ENCODE measurements at places on chromosomes 4 and X.

GRCh38 chr4:39023059-39023458, 9.2 kb downstream of the TMEM156 start:
- no peak for DNase-seq

GRCh38 chr4:39324897-39325613, 41.1 kb downstream of the RFC1 start:
- DNase-seq = no peak

DNA sequence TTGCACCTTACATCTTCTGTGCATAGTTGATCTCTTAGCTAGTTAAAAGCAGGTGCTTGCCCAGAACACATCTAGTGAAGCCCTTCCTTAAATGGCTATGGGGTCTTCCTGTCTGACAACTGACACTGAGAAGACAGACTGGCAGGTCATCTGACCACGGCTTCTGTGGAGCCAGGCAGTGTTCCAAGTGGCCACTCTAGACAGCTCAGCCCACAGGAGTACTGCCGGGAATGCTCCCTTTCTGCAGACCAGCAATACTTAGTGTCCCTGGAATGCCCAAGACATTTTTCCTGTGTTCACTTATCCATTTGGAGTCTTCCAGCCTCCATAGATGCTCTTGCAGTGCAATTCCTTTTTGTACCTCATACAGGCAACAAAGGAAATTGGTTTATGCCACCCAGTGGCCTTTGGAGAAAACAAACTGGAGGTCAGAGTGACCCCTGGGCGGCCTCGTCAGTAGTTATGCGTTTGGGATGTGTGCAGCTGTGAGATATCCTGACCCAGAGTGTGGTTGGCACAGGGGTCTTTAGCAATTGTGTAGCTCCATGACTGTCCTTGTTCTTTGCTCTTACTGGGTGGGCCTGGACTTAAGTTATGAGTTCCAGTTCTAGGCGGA, 335.5 kb downstream of the ARHGAP10 start:
- DNase-seq = no peak

- DNase-seq = no peak
Observed at GRCh38 chr4:4759883-4760282, 99.6 kb upstream of the MSX1 start.

- DNase-seq = no peak
Observed at GRCh38 chr4:121198251-121198650, 34.1 kb upstream of the TNIP3 start.

DNA sequence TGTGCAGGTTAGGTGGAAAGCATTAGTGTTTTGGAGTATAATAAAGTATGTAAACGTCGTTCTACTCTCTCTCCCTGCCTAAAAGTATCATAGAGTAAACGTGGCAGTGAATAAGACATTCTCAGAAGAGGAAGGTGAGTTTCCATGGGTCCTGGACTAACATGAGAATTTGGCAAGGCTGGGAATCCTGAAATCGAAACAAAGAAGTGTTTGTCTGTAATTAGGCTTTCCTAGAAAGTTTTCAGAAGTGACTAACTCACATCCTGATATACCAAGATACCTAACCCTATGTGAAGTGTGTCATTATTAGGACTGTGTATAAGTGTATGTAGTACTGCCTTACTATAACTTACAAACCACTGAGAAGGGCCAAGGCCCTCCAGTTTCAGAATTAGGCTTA, 50.7 kb upstream of the MAOA start:
- no peak for DNase-seq

DNA sequence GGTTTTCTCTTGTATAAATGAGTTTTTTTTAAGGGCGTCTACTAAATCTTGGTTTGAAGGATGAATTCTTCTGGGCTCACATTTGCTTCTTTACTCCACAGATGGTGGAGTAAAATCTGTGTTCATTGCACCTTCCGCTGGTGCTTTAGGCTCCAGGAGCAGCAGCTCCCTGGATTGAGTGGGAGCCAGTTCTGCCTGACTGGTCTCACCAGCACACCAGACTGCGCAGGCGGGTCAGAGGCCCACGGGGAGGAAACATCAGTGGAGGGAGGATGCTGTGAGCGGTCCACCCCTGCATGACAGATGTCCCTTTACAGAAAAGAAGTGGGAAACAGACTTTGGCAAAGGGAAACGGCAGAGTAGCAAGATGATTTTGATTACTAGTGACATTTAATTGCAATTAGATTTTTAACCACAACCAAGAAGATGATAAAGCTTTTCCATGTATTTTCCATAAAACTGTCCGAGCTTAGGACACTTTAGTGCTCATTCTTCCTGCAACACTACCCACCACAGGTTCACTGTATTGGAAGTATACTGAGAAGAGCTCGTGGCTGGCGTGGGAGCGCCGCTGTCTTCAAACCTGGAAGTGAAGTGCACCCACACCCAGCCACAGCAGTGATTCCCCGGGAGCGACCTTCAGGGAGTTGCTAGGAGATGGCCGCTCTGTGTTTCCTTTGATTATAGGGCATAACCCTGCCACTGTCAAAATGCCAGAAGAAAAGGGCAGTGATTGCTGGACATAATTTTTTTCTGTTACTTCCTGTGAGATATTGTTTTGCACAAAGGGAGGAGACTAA, 95.2 kb downstream of the SORBS2 start:
- DNase-seq = no peak

- DNase-seq = no peak
Observed at GRCh38 chr4:34466411-34466810, 1777.9 kb downstream of the ARAP2 start.

DNA sequence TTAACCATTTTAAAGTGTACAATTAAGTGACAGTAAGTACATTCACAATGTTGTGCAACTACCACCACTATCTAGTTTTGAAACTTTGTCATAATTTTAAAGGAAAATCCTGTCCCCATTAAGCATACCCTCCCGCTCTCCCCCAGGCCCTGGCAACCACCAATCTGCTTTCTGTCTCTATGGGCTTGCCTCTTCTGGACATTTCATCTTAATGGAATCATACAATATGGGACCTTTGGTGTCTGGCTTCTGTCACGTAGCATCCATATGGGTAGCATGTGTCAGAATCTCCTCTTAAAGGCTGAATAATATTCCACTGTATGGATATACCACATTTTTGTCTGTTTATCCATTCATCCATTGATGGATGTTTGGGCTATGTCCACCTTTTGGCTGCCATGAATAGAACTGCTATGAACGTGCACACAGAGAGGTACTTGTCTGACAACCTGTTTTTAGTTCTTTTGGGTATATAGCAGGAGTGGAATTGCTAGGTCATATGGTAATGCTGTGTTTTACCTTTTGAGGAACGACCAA, 61.5 kb downstream of the ELF4 start:
- no peak for DNase-seq

- DNase-seq = no peak
Observed at GRCh38 chr4:185717377-185717741, 94.6 kb downstream of the SORBS2 start.

GRCh38 chr4:121938282-121939092, 13.4 kb downstream of the TRPC3 start:
- no peak for DNase-seq

GRCh38 chr4:92249541-92249940, 54.2 kb upstream of the GRID2 start:
- no peak for DNase-seq

DNA sequence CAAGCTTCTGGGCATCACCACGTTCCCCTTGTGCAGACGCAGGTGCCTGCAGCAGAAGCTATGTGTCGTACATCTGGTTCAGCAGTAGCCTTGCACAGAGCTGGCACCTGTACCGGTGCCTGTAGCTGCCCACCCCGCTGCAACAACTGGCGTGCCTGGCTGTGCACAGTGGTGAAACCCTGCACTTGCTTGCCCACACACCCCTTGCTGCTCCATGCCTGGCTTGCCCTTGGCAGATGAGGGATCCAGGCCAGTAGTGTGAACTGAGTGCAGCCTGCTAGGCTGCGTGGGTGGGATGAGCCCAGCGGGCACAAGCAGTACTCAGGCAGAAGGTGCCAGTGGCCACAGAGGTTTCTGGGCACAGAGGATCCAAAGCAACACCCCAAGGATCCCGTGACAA, 528.4 kb downstream of the PPARGC1A start:
- DNase-seq = no peak

DNA sequence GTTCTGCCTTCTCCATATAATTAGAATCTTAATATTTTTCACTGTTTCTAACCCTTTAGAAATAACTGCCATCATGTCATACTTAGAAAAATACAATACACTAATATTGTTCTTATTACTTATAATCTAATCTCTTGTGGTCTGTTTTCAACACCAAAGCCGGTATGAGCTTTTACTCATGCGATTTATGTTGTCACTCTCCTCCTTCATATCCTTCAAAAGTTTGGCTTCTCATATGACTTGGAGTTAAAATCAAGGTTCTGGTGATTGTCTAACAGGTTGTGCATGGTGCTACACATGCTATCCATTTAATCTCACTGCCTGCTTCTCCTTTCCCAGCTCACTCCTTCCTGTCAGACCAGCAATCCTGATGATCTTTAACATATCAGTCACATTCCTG, 1392.9 kb downstream of the ARAP2 start:
- DNase-seq = no peak

GRCh38 chrX:110588164-110588563, 207.5 kb downstream of the CHRDL1 start:
- DNase-seq = no peak

DNA sequence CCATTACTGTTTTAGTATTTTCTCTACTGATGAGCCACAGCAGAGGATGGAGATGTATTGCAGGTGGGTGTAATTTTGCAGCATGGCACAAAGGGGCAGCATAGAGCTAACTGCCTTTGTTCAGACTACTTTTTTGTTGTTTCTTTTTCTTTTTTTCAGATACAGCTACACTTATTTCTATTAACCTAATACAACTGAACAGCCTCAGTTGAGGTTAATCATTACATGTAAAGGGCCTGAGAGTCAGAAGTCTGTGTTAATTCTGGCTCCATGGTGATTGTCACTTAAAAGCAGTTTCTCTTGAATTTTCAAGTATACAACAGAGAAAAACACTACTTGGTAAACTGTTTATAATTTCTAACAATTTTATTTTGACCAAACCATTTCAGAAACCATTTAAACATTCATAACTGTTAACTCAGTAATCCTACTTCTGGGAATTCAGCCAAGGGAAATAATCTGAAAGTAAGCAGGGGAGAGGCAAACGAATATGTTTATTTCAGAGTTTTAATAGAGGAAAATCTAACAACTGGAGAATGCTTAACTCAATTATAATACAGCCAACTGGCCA, 13.9 kb upstream of the PPEF2 start:
- peak; percentile 2 for DNase-seq

- no peak for DNase-seq
Observed at GRCh38 chrX:40727581-40728252, 7.6 kb downstream of the MED14 start.

- DNase-seq = no peak
Observed at GRCh38 chrX:6149060-6149872, 79.4 kb downstream of the NLGN4X start.

GRCh38 chr4:85722807-85723206, 247.9 kb downstream of the ARHGAP24 start:
- no peak for DNase-seq

DNA sequence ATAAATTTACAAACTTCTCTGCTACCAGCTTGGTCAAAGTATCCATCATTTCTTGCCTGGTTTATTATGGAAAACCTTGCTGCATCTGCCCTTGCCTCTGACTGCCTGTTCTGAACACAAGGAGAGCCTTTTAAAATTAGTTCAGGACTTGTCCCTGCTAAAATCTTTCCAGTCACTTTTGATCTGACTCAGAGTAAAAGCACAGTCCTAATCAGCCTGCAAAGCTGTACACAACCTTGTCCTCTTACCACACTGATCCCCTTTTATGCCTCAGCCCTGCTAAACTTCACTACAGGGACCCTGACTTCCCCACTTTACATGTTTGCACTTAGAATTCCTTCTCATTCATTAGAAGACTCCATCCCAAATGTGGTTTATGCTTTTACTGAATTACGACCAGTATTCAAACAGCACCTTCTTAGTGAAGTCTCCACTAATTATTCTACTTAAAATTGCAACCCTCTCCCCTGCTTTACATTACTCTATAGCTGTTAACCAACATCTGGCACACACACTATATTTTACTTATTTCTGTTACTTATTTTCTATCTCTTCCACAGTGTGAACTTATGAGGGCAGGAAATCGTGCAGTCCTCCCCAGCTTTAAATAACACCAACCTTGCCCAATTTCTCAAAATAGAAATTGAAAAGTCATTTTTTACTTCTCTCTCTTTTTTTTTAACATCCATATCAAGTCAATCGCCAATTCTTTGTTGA, 6.3 kb downstream of the GABRA4 start:
- DNase-seq = no peak

DNA sequence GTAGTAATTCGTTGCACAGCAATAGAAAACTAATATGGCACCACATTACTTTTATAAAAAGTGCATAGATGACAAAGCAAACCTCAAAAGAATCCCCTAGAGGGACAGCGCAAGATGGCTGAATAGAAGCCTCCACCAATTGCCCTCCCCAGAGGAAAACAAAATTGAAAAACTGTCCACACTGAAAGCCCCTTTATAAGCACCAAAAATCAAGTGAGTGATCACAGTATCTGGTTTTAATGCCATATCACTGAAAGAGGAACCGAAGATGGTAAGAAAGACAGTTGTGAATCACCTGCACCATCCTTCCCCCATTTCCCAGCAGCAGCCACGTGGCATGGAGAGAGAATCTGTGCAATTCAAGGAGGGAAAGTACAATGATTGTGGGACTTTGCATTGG, 522.2 kb downstream of the GLUD2 start:
- DNase-seq = no peak

All from HS-5 (cell line).